ENCODE measurements at places on chromosomes 11 and 22. TPM values are rescaled to one million over a fixed set of nuclear protein-coding genes. Genes with fewer than 3 reads are reported as not detected.

DNA sequence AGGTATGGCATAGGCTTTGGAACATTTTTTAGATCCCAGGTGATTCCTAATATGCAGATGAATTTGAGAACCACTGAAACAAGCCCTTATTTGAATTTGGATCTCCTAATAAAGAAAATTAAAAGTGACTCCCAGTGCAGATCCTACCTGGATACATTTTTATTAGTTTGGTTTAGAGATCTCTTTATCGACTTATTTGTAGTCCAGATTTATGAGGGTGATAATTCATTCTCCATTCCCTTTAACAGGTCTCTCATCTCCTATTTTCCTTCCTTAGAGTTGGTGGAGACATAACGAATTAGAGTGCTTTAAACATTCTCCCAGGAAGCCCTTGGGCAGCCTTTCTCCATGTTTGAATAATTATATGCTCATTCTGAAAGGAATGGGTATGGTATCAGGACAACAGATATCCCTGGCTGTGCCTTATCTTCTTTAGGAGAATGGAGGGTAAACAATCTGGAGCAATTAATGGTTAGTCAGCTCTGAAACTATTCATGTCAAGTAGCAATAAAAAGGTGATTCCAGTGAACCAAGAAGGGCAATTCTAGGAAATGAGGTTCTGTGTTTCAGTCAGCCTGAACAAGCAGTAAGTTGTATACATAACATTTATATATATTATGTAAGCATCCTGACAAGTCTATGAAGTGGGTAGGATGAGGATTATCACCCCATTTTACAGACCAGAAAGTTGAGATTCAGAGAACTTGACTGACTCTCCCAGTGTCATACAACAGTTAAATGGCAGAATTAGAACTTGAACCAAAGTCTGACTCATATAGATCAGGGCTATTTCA lies 53.9 kb upstream of the RCE1 start:
- no peak for DNase-seq

GRCh38 chr11:96230686-96231085 lies 112.3 kb downstream of the MAML2 start:
- no peak for DNase-seq

- no peak for DNase-seq
These were observed 3.9 kb upstream of the CDC42BPG start for GRCh38 chr11:64848214-64848825.

THY1 gene
- polyA plus RNA-seq: 7.7 TPM

OR52N2 gene
- not detected for polyA plus RNA-seq

BTBD10 gene
- polyA plus RNA-seq: 8.8 TPM

GRCh38 chr22:20912494-20912893 lies 4.7 kb upstream of the CRKL start:
- no peak for DNase-seq

- DNase-seq: peak; percentile 25
These were observed 14.5 kb downstream of the ART5 start for GRCh38 chr11:3627291-3627690.

DNA sequence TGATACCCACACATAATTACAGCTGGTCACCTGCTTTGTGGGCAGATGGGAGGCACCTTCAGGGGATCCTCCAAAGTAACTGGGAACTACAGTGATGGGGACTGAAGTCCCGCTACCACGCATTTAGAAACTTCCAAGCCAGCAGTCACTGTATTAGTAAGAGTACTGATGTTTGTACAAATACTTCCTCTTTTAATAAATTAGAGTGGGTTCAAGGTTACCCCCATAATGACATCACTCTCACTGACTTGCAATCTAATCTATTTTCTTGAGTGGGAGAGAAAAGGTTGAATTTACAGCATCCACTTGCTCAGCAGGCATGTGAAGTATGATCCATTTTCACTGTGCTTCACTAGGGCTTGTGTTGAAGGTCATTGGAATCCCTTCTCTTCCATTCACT lies 72.1 kb upstream of the TIMP3 start:
- no peak for DNase-seq

DNA sequence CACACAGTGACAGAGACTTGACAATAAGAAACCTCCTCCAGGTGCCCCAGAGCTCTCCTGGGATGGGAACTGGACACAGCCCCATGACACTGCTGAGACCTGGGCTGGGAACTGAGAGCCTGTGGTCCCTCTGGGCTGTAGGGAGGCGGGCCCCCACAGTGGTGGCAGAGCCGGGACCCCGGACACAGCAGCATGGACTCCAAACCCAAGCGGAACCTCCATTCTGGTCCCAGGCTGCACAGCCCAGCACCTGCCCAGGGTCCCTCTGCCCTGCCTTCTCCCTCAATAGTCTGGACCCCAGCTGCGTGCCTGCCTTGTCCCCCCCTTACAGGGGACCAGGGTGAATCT lies 8.4 kb upstream of the APOBEC3H start:
- DNase-seq: no peak

DNA sequence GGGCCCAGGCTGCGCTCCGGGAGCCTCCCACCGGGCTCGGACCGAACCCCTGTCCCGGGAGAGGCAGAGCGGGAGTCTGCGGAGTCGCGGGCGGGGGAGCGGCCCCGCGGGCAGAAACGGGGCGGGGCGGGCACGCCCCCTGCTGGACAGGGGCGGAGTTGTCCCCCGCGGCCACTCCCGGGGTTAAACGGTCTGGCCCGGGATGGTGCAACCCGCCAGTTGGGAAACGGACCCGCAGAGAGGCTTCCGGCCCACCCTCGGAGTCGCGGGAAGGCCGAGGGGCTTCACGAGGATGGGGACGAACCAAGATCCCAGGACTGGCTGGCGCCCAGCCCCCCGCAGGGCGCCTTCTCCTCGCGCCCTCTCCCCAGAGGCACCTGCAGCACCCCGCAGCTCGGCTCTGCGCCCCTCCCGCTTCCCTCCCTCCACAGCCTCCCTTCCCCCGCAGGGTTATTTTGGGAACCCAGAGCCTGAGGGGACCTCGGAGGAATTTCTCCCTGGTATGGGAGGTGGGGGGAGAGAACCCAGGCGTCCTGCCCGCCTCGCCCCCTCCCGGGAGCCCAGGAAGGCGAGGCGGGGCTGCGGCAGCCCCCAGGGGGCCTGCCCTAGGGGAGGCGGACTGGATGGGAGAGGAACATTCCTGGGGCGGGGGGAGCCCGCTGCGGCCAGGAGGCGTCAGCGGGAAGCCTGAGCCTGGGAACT lies 902 bp downstream of the RASGRP2 start:
- peak; percentile 97 for DNase-seq

OR5A1 gene
- not detected for polyA plus RNA-seq

GRCh38 chr11:96335388-96335787 lies 7.6 kb downstream of the MAML2 start:
- DNase-seq: no peak

DNA sequence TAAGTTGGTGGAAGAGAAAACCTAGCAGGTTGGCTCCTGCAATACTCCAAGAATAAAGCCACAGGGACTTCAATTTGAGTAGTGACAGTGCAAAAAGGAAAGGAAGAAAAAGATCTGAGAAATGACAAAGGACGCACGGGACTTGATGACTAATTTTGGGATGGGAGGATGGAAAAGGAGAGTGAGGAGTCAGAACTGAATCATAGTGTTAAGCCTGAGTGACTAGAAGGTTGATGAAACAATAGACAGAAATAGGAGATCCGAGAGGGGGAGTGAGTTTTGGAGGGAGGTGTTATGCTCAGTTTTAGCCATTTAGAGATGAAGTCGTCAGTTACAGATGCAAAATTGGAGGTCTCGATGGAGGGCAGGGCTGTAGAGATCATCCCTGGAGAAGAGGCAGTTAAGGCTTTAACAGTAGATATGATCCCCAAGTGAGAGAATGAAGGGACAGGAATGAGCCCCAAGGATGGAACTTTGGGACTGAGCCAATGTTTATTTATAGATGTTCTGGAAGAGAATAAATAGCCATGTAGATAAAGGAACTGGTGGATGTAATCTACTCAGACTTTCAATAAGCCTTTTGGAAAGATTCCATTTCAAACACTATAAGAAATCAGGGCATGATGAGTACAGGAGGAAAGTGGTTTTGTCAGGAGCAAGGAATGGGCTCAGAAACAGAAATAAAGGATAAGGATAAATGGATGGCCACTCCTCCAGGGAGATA lies 108.9 kb upstream of the NCAM1 start:
- no peak for DNase-seq

ACR gene
- 0.21 TPM for polyA plus RNA-seq

DNA sequence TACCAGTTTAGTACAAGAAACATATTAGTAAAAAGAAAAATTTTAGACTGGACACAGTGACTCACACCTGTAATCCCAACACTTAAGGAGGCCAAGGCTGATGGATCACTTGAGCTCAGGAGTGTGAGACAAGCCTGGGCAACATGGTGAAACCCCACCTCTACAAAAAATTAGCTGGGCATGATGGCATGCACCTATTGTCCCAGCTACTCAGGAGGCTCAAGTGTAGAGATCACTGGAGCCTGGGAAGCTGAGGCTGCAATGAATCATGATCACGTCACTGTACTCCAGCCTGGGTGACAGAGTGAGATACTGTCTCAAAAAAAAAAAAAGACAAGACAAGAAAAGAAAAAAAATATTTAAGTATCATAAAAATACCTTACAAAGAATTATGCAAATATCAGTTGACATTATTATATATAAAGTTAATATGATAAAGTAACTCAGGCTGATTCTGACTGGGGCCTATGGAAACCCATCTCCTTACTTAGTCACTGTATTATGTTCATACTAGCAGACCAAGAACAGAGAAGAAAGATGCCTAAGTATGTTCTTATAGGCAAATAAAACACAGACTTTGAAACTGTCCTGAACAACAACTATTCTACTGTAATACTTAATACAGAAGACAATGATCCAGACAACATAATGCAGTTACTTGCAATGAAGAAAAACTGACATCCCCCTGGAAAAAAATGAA lies 27.3 kb downstream of the FAM168A start:
- no peak for DNase-seq

CRACR2B gene
- polyA plus RNA-seq: 34.1 TPM

DNA sequence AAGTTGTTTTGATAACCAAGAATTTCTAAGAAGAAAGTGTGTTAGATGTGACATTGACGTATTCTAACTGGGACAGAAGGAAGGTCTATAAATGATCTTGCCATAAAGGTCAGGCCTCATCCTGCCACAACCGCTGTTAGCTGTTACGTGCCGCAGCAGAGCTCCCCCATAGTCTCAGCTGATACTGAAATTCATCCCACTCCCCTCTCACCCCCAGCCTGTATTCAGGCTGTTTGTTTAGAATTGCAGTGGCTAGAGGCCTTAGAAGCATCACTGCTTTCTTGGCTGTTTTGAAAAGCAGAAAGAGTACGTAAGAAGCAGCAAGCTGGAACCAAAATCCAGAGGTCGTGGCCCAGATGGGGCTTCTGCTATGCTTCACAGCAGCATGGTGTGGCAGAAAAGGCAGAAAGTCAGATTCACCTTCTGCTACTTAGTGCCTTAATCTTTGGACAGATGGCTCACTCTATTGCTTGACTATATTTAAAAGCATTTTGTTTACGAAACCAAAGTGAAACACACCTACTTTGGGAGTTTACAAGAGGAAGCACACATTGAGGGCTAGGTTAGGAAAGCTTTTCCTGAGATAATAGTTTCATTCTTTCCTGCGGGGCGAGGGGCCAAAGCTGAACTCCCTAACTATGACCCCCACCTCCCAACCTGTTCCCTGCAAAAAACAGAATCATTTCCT lies 950 bp upstream of the LAYN start:
- no peak for DNase-seq

DNA sequence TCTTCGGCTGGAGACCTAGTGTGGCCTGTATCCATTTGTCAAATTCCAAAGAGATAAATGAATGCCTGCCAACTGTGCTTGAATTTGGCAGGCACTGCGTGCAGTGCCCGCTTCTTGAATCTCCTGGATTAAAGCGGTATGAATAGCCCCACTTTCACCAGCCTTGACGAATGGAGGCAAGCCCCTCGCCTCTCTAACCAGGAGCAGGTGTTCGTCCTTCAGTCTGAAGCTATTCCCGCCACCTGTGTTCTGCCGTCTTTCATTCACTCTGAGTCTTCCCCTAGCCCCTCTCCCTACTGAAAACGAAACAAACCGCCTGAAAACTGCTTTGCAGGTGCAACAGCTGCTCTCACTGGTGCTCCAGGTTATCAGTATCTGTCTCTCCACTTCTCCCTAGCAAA lies 11.2 kb downstream of the NLRP14 start:
- DNase-seq: no peak

SLC29A2 gene
- polyA plus RNA-seq: 7.4 TPM

RIBC2 gene
- 0.36 TPM for polyA plus RNA-seq

KLHL35 gene
- polyA plus RNA-seq: 2.0 TPM

DNA sequence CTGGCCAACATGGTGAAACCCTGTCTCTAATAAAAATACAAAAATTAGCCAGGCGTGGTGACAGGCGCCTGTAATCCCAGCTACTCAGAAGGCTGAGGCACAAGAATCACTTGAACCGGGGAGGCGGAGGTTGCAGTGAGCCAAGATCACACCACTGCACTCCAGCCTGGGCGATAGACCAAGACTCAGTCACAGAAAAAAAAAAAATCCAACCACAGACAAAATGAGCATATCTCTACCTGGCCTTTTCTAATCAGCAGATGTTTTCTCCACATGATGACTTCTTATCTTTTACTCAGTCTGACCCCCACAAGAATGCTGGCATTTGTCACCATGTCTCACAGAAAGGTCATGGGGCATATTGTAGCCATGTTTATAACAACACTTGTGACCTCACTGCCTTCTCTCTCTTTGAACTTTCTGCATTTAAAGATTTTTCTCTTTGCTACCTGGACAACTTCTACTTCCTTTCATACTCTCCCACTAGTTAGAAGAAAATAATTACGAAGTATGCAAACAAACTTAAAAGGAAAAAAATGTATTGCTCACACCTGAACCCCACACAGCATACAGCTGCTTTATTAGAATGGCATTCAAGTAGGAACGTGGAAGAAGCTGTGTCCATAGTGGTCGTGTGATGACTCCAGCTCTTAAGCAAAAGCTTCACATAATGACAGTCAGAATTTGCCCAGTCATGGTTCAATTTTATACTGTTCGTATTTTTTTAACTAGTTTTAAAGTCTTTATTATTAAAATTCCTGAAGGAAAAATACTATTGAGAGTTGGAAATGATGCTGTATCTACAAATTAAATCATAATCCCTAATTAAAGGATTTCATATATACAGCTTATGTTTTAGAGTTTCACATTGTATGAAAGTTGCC lies 65.4 kb downstream of the ZC3H12C start:
- no peak for DNase-seq

DPAGT1 gene
- 28.9 TPM for polyA plus RNA-seq

- no peak for DNase-seq
These were observed 33.7 kb downstream of the RNF121 start for GRCh38 chr11:71962428-71963038.

All from spleen (tissue), 13 donors.